Stimulated activated CD4-positive, alpha-beta T cell treated with anti-CD3 and anti-CD28 coated beads, Interleukin-1b, Interleukin-23, amount 100 ng/mL, for 24 hours (primary cell): ENCODE measurements at places on chromosomes 1 and 21.

DNA sequence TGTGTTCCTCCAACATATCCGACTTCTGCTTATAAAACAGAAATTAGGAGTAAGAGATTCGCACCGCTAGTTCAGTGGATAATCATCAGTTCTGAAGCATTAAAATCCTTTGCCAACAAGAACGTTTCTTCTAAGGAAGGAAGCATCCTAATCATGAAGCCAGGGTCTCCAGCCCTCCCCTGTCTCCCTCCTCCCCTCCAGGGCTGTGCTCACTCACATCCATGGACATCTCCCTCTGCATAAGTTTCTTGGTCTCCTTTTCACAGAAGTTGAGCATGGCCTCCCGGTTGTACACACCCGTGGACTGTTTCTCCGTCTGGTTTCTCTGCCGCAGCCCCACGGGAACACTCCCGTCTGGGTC is 505 bp downstream of the LMOD1 start:
- DNase-seq, result no peak

GRCh38 chr1:1782399-1783221 is 4.3 kb upstream of the NADK start:
- no peak for DNase-seq

- DNase-seq, result no peak
Observed at GRCh38 chr1:39196244-39197215, 8.0 kb upstream of the MACF1 start.

DNA sequence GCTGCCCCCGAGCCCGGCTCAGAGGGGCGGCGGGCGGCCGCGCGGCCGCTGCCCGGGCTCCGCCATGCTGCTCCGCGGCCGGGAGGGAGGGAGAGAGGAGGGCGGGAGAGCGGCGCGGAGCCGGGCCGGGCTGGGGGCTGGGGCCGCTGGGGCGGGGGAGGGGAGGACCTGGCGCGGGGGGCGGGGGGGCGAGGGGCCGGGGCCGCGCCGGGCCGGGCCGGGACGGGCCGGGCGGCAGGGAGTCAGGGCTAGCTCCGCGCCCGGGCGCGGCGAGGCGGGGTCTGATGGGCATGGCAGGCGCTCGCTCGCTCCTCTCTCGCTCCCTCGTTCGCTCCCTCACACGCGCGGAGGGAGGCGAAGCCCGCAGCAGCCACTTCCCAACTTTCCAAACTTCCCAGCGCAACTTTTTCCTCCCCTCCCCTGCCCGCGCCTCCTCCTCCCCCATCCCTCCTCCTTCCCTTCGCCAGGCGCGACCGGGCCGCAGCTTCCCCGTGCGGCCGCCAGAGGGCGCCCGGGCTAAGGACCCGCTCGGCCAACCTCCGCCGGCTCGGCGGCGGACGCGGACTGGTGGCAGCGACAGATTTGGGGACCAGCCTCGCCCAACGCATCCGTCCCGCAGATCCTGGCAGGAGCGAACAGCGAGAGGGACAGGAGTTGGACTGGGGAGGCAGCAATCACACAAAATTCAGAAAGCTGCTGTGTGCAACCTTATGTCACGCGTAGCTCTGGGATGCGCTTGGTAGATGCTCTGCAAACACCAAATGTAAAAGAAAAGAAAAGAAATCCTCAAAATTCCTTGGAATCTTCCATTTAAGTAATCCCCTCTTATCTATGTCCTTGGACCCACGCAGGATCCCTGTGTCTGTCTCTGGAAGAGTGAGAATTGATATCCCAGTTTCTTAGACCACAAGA is at the start of gene TRABD2B:
Gene TRABD2B, minus strand, starts transcription at position 97 of the 912 bp plus-strand sequence.
- peak; percentile 34 for DNase-seq

DNA sequence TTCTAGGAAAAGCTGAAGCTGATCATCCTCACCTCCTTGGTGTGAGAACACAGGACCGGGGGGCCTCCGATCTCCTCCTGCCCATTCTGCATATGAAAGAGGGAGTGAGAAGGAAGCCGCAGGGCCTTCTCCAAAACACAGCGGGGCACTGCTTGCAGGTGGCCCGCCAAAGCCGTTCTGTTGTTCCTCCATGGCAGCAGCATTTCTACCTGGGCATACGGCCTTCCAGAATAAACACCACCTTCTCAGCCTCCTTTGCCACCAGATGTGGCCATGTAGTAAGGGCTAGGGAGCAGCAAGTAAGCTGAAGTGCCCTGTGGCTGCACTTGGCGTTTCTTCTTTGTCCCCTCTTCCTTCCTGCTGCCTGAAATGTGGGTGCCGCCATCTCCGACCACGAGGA is 214.9 kb downstream of the TOMM20 start:
- DNase-seq, result no peak

- DNase-seq, result no peak
Observed at GRCh38 chr1:233843525-233844204, 60.8 kb upstream of the SLC35F3 start.

DNA sequence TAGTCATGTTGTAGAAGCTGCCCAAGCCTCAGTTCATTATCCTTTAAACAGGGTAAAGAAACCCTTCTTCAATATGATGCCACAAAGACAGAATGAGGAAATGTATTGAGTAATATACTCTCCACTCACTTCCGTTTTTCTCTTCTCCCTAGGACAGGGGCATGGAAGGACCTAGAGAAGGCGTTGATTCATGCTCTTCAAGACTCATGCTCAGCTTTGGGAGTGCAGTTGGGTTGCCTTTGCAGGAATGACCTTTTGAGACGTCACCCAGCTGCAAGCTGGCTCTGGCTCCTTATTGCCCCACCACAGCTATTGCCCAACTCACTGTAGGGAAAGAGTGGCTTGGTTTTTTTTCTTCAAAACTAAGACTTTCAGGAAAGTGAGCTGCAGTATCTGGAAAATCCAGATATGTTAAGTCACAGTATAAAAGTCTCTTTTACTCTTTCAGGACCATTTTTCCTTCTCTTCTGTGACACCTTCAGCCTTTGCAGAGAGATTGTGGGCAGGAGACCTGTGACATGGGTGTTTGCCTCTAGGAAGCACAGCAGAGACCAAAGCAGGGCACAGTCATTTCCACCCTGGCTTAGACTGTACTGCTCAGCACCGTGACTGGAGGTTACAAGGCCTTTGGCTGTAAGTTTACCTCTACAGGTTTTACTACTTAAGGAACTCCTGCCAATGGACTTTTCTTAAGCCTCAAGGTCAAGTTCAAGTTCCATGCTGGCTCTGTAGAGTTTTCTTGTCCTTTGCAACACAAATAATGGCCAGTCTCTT is 39.5 kb downstream of the XCL2 start:
- no peak for DNase-seq

GRCh38 chr1:180155182-180155682 is 563 bp downstream of the QSOX1 start:
- DNase-seq, result no peak

GRCh38 chr1:204043680-204044079 is 29.2 kb upstream of the SOX13 start:
- no peak for DNase-seq

DNA sequence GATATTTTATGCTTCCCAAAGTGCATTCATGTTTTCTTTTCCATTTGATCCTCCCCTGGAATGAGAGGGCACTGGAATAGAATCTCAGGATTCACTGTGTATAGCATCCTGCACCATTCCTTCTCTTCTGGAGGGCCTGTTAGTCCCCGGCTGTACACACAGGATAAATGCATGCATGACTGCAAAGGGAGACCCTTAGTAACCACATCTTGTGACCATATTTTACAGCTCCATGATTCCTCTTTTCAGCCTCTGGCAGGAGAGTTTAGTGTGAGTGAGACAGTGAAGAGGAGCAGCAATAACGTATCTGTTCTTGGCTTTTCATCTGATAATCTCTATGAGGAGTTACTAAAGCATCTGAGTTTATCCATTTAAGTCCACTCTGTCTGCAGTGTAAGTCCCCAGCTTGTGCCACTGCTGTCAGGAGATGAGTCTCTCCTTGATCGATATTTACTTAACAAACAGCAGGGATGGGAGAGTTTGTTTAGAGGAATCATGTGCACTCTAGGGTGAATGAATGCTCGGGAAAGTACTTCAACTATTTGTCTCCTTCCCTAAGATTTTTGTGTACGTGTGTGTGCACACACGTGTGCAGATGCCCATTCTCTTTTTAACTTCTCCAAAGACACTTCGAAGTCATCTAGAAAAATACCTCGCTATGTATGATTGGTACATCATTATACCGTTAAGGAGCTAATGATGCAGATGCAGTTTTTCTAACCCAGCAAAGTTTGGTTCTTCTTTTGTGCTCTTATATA is 41.1 kb downstream of the PROX1 start:
- no peak for DNase-seq

DNA sequence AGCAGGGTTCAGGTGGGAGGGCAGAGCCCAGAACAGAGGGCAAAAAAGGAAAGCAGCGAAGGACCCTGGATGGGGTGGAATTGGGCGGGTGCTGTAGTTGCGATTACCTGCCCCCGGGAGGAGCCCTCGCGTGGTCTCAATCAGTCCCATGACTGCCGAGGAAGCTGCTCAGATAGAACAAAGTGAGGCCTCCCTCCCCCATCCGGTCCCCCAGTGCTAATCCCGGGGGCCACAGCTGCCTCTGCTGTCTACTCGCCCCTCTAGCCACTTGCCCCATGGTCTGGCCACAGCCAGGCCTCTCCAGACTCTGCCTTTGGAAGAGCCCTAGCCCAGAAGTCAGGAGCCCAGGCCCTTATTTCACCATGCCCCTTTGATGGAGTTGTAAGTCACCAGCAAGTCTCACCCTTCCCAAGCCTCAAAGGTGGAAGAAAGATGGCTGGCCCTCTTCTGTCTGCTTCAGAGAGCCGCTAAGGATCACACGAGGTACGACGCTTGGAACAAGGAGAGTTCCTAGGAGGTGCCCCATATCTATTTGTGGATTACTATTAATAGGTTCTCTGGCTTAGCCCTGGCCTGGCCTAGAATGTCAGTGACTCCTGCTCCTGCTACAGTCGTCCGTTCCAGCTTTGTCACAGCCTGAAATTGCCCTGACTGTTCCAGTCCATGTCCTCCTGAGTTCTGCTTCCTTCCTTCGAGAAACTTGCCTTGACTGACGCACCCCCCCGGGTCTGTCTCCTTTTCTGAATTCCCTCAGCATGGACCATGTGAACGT is 16.4 kb downstream of the ECHDC2 start:
- no peak for DNase-seq

GRCh38 chr1:187692799-187693198 is 864.0 kb downstream of the PLA2G4A start:
- DNase-seq, result no peak

DNA sequence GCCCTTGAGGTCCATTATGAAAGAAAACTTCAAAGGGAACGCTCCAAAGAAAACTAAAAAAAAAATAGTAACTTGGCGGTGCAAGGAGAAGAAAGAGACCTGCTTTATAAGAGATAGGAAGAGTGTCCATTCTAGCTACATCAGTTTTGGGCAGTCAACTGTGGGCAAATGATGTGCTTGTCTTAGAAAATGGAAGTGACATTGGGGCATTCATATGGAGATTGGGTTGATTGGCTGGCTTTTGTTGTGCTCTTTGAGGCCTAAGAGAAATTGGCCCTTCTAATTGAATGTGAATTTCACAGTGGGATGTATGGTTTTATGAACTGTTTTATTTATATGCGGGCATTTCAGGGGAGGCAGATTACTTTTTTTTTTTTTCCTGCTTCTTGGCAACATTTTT is 13.2 kb downstream of the PPP1R12B start:
- DNase-seq, result no peak

DNA sequence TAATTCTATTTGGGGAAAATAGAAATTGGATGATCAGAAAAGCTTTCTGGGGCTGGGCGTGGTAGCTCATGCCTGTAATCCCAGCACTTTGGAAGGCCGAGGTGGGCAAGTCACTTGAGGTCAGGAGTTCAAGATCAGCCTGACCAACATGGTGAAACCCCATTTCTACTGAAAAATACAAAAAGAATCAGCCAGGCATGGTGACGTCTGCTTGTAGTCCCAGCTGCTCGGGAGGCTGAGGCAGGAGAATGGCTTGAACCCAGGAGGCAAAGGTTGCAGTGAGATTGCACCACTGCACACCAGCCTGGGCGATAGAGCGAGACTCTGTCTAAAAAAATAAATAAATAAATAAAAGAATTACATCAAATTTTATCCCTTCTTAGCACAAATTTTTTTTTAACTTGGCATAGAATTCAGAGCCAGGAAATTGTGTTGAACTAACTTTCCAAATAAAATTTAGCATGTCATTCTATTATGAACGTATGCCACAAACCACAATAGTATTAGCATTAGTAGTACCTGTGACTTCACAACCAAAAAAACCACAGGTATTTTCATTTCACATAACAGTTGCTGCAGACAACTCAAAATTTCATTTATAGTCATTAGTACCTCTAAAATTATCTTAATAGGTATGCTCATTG is 4.5 kb upstream of the ANKRD13C start:
- DNase-seq, result no peak

DNA sequence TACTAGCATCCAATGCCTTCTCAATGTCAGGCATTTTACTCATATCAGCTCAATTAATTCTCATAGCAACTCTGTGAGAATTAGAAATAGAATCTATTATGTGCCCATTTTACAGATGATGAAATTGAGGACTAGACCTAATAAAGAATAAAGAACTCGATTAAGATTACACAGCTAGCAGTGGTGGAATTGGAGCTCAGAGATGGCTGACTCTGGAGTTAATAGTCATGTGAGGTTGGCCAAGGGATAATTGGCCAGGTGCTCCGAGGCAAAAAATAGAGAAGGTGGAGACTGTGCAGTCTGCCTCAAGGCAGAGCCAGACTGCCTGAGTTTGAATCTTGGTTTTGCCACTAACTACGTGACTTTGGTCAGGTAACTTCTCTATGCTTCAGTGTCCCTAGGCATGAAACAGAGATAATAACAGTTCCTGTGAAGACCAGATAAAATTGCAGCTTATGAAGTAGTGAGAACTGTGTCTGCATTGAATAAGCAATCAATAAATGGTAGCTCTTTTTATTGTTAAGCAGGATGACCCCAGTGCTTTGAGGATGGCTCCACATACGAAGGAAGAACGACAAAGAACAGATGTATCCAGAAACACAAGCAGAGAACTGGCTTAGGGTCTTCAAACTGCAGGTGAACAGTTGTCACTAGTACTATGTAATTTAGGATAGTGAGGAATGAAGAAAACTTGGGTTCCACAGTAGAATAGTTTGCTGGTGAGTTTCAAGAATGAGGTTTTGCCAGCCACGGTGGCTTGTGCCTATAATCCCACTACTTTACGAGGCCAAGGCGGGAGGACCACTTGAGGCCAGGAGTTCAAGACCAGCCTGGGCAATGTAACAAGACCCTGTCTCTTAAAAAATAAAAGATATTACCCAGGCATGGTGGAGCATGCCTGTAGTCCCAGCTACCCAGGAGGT is 6.9 kb upstream of the CCSAP start:
- no peak for DNase-seq

GRCh38 chr1:244180256-244180655 is 129.2 kb downstream of the ZBTB18 start:
- DNase-seq, result no peak

DNA sequence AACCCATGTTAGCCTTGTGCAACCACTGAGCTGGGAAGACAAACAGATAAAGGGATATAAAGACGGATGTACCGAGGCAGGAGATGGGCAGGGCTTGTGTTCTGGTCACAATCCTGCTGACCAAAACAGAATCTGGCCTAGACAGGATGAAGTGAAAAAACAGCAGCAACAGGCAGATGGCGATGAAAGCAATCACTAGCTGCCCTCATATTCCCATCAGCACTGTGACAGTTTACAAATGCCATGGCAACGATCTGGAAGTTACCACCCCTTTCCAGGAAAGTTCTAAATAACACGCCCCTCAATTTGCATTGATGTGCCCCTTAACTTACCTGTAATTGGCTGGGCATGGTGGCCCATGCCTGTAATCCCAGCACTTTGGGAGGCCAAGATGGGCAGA is 40.6 kb upstream of the CD46 start:
- no peak for DNase-seq

- no peak for DNase-seq
Observed at GRCh38 chr21:38619992-38620479, 121.8 kb upstream of the ERG start.
